ENCODE measurements at places on chromosomes 12 and 14.

- no peak for DNase-seq
Observed at GRCh38 chr14:85115921-85116320, 414.0 kb upstream of the FLRT2 start.

- DNase-seq: no peak
Observed at GRCh38 chr12:100434177-100434576, 39.5 kb upstream of the NR1H4 start.

DNA sequence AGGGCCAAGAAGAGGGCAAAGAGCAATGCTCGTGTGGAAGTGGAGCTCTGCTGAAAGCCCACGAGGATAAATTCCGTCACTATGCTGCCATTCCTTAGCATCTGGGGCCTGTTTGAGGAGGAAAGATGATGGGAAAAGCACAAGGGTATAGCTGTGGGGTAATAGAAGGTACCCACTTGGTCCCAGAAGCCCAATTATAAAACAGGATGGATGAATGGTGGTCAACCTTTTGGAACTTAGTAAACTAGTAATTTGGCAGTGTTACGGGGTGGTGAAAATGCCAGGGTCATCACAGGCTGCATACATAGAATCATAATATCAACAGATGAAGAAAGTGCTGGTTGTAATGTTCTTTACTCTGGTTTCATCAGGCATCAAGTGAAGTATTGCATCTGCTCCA is at the start of gene OR10AD1:
Gene OR10AD1, minus strand, starts transcription at position 101 of the 400 bp plus-strand sequence. Its CDS starts 0 bp downstream, at position 101.
- DNase-seq: no peak

- DNase-seq: no peak
Observed at GRCh38 chr14:89255852-89256251, 161.2 kb downstream of the FOXN3 start.

- no peak for DNase-seq
Observed at GRCh38 chr14:28570391-28570790, 196.2 kb upstream of the FOXG1 start.

GRCh38 chr12:113154351-113154973 is 4.9 kb downstream of the CFAP73 start:
- DNase-seq: no peak

GRCh38 chr12:57735952-57736740 is 2.4 kb downstream of the AGAP2 start:
- DNase-seq: no peak

DNA sequence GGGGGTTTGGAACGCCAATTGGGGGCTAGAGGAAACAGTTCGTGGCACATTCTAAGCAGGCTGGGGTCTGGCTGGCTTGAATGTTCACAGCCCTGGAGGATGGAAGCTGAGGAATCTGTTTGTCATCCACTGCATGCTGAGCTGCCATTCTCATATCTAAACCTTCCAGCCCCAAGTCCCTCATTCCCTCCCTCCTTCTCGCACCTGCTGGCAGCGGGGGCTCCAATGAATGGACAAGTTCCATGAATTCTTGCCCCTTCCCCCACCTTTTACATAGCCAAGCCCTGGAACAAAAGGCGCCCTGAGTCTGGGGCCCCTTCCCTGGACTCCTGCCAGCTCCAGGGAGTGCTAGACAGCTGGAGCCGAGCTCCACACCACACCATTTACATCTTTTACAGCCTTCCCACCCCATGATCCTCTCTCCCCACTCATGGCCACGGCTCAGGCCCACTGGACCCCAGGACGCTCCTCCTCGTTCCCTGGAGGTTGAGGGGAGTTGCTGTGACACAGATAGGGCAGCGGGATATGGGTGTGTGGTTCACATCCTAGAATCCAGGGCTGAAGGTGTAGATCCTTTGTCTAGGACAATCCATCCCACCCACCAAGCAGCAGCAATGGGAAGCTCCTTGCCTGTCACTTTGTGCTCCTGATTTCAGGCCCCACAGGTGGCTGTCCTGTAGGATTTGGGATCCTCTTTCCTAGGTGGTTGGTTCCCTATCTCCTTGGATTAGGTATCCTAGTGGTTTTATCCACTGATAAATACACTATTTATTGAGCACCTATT is 21.7 kb upstream of the VRTN start:
- DNase-seq: no peak

- no peak for DNase-seq
Observed at GRCh38 chr14:37596790-37597472, 1.5 kb downstream of the TTC6 start.

DNA sequence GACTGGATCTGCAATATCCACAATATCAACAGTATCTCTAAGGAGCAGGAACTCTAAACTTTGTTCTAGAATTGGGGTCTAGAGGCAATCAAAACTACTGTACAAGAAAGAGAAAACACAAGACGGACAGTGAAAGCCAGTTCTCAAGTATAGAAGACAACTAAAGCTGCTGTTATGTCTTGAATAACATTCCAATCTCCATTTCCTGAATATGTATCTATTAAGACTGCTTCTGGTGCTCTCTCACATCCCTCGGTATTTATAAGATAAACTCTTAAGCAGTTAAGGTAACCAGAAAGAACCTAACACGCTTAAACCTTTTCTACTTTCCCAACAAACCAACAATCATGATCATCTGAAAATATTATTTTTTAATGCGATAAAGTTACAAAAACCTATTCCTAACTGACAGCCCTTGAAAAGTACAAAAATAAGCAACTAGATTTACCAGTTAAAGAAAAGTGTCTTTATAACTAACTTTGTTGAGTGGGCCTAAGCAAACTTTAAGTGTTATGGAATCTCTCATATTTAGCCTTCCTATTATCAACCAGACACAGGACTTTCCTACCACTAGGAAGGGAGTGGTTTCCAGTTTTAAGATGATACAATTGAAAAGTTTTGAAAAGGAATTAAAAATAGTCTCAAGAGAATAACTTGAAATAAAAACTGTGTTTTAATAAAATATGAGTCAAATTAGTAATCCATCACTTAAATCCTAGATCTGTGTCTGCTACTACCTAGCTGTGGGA is 30.7 kb downstream of the NUMB start:
- DNase-seq: no peak

- no peak for DNase-seq
Observed at GRCh38 chr14:42307239-42307825, 700.7 kb downstream of the LRFN5 start.

DNA sequence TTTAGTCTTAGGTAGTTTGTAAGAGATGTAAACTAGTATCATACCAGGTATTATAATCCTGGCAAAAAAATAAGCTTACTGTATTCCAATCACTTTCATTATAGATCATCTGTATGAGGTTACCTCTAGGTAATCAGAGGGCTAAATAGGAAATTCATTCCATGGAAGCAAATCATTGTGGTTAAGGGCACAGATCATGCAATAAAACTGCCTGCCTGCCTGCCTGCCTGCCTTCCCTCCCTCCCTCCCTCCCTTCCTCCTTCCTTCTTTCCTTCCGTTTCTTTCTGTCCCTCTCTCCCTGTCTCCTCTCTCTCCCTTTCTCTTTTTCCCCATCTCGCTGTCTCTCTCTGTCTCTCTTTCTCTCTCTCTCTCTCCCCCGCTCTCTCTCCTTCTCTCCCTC is 3.2 kb upstream of the CLEC9A start:
- no peak for DNase-seq

GRCh38 chr12:125674554-125675338 is 609.5 kb downstream of the AACS start:
- DNase-seq: no peak

- no peak for DNase-seq
Observed at GRCh38 chr12:110266381-110266960, 14.6 kb upstream of the ATP2A2 start.

GRCh38 chr12:52123487-52124186 is 44.1 kb downstream of the SMIM41 start:
- no peak for DNase-seq

DNA sequence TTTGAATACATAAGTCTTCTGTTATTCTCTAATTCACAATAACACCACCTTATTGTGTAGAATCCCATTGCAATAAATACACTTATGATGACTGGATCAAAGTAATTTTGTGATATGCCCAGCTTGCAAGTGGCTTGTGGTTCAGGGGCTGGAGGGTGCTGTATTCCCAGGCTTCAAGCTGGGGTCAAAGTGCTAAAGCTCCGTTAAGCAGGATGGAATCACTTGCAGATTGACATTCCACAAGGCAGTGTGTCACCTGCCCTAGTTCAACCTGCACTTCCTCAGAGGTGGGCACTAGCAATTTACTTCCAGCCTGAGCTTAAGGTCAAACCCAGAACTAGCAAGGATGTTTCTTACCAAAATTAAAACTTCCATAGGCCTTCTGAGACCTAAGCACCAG is 166.6 kb downstream of the SSPN start:
- no peak for DNase-seq

GRCh38 chr12:94951071-94951934 is 52.2 kb downstream of the NDUFA12 start:
- DNase-seq: no peak

DNA sequence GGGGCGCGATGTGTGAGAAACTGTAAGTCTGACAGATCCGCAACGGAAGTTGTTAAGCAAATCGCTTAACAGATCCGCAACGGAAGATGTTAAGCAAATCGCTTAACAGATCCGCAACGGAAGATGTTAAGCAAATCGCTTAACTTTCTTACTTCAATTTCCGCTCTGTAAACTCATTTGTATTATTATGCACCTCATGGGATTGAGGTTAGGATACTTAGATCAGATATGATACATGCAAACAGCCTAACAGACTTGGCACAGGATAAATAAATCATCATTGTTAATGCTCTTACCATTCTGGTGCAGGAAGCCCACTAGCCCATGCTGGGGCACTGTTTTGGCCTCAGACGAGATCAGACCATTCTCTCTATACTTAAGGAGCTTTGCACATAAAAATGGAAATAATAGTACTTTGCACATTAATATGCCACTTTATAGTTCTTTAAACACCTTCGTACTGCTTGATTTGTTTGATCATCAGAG is 399 bp downstream of the NCAPD2 start:
- DNase-seq: no peak

DNA sequence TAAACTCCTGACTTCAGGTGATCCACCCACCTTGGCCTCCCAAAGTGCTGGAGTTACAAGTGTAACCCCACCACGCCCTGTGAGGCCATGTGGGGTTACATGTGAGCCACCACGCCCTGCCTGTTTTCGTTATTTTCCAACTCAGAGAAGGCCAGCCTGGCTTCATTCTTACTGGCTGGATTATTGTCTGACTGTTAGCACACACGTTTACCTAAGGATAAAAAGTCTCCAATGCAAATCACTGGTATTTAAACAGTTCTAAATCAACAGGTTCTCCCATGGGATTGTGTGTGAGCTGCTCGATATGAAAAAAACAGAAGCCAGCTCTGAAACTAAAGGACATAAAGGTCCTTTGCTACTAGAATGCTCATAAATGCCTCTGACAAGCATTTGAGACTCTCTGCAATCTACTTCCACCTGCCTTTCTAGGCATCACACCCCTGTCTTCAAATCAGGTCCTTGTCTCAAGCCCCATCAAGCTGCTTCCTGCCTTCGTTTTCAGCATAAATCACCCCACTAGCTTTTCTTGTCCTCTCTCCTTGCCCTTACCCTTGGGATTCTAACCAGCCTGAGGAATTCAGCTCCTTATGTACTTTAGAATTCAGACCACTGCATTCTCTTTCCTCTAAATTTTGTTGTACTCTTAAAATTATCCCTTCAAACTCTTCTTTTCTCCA is 265.0 kb downstream of the DUSP6 start:
- no peak for DNase-seq

- DNase-seq: no peak
Observed at GRCh38 chr14:66709291-66709690, 201.3 kb downstream of the GPHN start.

GRCh38 chr12:64450711-64451486 is 1.0 kb upstream of the TBK1 start:
- DNase-seq: no peak

DNA sequence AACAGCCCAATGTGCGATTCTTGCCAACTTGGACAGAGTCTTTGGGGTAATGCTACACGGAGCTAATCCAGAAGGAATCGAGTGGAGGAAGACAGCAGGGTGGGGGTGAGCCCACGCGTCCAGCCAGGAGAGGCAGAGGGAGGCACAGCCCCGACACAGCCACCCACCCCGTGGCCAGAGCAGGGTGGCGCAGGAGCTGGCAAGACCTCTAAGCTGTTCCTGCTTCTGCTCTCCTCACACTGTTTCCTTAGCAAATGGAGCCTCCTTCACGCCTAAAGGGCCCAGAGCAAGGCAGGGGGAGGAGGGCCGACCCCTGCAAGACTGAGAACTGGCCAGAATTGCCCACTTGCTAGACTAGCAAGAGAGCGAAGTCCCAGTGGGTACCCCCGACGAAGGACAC is 91.5 kb downstream of the FBXL14 start:
- no peak for DNase-seq

- no peak for DNase-seq
Observed at GRCh38 chr14:102604183-102604582, 11.7 kb downstream of the RCOR1 start.

DNA sequence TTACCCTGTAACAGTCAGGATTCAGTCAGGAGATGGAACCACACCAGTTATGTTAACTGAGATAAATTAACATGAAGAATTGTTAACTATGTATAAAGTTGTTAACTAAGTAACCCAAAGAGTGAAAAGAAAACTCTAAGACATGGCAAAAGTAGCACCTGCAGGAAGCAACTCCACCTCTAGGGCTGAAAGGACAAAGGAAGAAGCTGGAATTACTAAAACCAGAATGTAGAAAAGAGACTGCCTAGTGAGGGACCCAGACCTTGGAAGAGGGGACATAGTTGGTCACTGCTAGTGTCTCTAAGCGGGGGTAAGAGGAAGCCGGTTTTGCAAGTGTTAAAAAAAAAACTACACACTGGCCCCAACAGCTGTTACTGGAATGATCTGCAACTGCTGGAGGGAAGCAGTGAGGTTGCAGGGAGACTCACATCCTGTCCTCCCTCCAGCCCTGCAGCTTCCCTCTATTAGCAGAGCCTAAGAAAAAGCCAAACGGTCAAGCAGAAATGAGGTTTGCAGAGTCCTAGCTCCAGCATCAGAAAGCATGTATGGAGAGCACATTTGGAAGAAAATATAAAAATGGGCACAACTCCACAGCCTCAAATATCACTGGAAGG is 39.8 kb downstream of the GPR135 start:
- no peak for DNase-seq

DNA sequence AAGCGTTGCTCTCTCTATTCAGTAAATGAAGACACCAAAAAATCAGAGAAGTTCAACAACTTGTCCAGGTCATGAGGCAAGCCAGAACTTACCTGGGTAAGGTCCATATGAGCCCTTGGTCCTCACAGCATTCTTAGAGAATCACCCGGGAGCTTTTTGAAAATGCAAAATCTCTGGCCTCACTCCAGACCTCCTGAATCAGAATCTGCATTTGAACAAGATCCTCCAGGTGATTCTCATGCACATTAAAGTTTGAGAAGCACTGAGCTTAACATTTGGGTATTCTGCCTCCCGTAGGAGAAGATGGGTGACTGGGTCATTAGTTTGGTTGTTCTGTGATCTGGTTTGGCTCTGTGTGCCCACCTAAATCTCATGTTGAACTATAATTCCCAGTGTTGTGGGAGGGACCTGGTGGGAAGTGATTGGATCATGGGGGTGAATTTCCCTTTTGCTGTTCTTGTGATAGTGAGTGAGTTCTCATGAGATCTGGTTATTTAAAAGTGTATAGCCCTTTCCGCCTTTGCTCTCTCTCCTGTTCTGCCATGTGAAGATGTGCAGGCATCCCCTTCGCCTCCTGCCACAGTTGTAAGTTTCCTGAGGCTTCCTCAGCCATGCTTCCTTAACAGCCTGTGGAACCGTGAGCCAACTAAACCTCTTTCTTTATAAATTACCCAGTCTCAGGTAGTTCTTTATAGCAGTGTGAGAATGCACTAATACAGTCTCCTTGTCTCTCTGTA is 221.2 kb downstream of the RAD51B start:
- DNase-seq: no peak

- DNase-seq: no peak
Observed at GRCh38 chr12:53506450-53506785, 866 bp downstream of the NPFF start.

- DNase-seq: no peak
Observed at GRCh38 chr14:50489851-50490250, 42.5 kb downstream of the MAP4K5 start.

Data from SIG-M5 (cell line).